ENCODE measurements at places on chromosomes 16 and 17.

DNA sequence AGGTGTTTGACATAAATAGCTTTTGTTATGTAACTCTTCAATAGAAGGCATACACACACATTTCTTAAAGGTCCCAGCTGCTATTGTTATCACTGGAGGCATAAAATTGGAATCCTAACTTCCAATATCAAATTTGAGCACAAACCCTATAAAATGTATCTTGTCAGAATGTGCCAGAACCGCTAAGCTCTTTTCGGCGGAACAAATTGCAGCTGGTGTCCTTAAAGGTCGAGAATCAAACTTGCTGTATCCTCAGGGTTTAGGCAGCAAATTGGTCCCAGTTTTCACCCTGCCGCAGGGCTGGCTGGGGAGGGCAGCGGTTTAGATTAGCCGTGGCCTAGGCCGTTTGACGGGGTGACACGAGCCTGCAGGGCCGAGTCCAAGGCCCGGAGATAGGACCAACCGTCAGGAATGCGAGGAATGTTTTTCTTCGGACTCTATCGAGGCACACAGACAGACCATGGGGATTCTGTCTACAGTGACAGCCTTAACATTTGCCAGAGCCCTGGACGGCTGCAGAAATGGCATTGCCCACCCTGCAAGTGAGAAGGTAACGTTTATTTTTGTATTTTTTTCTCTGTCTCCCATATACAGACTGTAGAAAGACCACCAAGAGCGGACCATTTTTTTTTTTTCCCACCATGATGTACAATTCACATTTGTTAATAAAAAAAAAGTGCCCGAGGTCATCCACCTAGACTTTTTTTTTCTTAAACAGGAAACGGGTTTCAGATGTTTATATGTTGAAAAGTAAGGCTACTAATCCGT is 297.1 kb downstream of the IRF8 start:
- no peak for ATAC-seq

DNA sequence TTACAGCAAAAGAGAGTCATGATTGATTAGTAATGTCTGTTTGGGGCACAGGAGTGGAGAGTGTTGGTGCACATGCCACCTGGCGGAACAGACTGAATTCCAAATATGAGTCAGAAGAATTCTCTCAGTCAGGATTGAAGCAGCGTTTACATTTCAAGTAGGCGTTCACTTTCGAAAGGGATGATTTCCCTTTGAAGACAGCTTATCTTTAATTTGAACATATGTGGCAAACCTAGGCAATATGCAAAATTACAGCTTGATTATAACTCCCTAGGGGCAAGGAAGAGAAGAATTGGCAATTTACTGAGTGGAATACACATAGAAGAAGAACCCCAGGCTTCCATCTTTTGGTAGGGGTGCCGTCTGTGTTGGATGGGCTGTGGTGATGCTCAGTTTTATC is 235.8 kb downstream of the HAPSTR1 start:
- no peak for ATAC-seq

DNA sequence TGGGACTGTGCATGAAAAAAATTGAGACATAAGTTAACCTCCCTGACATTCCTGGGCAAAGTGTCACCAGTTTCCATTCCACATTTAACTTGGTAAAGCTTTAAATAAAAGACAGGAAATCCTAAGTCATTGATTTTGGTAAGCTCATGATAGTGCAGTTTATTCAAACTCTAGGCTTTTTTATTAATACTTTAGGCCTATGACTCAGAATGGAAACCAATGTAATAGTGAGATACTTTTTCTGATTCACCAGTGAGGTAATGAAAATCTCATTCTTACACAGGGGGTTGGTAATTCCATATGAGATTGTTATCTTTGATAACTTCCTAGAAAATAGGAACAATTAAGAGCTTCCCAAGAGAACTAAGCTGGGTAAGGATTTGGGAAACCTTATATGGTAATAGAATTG is 91.1 kb downstream of the NLK start:
- peak; percentile 85 for ATAC-seq

DNA sequence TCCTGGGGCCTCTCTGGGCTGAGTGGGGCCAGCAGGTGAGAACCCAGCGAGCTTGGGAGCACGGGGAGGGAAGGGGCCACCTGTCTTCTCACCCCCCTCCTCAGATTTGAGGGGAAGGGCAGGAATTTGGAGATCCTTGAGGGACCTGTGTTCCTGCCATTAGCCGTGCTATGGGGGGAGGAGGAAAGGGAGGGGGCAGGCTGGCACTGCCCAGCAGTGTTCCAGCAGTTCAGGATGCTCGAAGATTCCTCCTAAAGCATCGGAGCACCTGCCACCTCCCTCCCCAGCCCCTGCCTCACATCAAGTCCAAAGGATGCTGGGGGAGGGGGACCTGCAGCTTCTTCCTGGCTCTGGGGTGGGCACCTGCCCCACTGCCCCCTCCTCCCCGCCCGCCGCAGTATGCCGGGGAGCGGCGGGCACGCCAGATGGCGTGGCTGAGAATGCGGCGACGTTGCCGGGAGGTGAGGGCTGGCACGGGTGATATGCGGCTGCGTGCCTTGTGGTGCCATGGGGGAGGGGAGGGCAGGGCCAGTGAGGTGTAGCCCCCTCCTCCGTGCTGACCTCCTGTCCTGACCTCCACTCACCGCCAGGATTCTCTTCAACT is 4.7 kb upstream of the NEUROD2 start:
- ATAC-seq = no peak

DNA sequence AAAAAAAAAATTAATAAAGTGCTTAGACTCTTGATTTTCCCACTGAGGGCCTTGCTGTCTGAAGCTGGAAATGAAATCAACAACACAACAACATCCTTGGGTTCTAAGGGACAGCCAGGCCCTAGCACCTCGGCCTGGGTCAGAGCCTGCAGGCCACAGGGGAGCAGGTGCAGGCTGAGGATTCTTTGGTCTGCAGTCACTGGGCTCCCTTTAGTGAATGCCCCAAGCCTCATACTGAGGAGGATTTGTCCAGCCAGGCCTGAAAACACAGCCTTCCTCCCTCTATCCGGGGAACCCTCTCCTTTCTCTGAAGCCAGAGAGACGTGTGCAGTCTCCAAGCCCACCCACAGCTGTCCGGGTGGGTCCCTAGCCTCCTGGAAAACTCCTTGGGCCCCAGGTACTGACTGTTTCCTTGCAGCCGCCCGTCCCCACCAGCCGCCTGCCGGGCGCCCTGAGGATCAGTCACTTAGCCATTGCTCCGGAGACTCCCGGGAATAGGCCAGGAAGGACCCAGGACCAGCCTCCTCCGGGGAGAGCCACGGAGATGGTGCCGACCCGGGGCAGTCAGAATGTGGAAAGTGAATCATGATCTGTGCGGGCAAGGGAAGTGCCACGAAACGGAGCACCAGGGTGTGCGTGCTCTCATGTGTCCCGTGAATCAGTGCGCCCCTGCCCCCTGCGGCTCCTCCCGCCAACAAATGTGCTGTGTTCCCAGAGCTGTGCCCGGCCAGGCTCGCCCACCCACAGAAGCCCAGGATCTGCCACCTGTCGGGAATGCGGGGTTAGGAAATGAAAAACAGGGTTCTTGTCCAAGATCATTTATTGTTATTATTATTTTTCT is 91.0 kb downstream of the RTN4RL1 start:
- ATAC-seq = no peak

DNA sequence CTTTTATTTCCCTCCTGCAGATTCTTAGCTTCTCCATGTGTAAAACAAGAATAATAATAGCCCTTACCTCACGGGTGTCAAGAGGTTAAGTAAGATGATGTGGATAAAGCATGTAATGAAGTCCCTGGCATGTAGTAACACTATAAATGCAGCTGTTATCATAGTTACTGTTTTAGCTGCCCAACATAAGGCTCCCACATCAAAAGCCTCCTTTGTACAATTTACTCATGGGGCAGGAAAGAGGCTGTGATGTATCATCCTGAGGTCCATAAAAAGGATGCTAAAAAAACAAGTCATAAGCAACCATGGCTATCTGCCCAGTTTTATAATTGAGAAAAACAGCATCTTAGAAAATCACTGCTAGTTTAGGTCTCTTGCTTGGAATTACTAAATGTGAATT is 339.7 kb downstream of the CA10 start:
- no peak for ATAC-seq

DNA sequence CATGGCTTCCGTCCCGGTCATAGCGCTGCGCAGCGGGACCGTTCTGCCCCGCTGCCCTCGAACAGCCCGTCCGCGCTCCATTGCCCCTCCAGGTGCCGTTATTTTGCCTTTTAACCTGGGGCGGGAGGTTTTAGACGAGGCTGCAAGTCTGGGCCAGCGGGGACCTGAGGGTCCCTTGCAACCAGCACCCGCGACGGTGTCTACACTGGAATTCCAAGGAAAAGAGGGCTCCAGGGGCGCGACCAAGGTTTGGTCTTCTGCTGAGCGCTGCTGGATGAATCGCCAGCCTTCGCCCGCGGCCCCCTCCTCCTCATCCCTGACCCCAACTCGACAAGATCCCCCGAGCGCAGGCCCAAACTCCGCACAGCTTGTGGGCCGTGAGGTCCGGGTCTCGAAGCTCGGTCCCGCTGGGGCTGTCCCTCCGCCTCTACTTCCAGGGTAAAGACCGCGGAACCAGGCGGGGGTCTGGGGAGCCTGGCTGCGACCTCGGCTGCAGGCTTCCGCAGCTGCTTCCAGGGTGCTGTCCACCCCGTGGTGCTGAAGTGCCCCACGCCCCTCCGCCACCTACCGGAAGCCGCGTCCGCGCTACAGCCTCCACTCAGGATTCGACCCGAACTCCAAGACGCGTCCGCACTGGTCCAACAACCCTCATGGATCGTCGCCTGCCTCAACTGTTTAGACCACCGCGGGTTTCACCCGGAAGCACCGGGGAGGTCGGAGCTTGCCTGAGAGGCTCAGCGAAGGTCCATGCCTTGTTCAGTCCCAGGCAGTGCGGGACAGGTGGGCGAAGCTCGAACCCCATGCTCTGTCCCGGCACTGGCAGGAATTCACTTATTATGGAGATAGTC is 10.1 kb upstream of the CA4 start:
- no peak for ATAC-seq

- ATAC-seq = no peak
Observed at GRCh38 chr16:49485663-49486062, 112.1 kb downstream of the C16orf78 start.

DNA sequence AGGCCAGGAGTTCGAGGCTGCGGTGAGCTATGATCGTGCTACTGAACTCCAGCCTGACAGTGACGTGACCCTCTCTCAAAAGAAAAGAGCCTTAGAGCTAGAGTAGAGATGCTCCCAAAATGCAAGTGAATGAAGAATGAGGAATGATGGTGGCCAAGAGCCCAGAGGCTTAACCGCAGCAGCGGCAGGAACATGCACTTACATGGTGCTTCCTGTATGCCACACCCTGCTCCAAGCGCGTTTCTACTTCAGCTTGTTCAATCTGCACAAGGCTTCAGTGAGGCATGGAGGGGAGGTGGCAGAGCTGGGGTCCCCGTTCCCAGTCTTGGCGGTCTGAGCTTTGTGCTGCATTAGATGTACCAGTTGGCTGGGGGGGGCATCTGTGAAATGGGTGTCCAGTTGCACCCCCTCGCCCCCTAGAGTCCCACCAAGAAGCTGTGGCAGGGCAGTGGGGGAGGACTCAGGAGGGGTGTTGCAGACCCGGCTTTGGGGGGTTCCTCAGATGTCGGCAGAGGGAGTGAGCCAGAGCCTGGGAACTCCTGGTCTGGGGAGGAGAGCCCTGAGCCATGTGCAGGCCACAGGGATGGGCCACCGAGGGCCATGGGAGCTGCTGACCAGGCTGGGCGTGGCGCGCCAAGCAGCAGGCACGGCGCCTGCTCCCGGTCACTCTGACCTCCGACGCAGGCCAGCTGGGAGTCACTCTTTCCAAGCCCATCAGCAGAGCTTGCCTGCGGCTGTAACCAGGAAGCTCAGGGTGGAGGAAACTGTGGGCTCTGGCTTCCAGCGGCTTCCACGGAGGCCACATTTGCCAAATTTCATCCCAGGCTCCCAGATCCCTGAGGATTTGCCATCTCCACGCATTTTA is 260.1 kb downstream of the PARN start:
- no peak for ATAC-seq

DNA sequence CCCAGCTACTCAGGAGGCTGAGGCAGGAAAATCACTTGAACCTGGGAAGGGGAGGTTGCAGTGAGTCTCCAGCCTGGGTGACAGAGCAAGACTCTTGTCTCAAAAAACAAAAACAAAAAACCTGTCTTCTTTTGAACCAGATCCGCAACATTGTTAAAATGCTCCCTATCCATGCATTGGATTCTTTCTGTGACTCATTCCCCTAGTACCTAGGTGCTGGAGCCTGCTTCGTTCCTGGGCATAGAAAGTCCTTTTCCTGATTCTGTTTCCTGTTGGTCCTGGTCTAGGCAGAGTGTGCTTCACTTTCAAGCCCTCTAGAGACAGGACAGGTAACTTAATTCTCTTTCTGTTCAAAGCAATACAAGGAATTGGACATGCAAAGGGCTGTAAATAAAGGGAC is 5.2 kb downstream of the EPN2 start:
- ATAC-seq = no peak

- ATAC-seq = peak; percentile 80
Observed at GRCh38 chr16:18969050-18969854, 14.5 kb upstream of the TMC7 start.

DNA sequence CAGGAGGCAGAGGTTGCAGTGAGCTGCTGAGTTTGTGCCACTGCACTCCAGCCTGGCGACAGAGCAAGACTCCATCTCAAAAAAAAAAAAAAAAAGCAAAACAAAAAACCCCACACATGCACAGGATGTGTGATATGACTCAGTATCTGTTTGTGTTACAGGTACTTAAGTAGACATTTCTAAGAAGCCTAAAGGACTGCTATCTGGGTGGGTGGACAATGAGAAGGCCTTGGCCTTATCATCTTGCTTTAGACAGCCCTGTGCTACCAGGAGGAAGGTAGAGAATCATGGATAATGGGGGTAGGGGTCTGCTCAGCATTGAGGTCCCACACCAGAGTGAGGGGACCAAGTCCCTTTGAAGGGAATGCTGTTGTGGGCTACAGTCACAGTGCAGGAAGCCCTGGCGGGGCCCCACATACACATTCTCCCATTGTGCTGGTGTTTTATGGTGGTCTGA is 26.7 kb downstream of the PLD6 start:
- peak; percentile 77 for ATAC-seq

GRCh38 chr16:12496186-12496585 is 307.5 kb downstream of the CPPED1 start:
- ATAC-seq = no peak

DNA sequence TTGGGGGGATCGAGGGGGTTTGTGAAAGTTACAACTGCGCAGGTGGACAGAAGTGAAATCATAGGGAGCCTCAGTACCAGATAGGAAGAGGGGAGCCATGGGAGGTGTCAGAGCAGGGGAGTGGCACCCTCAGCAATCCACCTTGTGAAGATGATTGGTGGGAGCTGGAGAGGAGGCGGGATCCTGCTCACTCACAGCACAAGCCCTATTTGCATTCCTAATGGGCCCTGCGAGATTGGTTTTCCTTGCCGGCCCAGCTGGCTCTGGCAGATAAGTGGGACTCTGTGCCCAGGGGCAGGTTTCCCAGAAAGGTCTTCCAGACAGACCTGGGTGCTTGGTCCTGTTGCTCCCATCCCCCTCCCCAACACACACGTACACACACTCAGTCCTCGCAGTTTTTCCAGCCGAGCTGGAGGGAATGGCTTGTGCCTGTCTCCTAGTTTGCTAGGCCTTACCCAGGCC is 9.4 kb downstream of the WNT3 start:
- ATAC-seq = no peak

All from activated CD4-positive, CD25-positive, alpha-beta regulatory T cell treated with anti-CD3 and anti-CD28 coated beads, Interleukin-2, amount 50 U/mL, for 24 hours (primary cell).